ENCODE measurements at places on chromosomes 6 and 20. TPM values are rescaled to one million over a fixed set of nuclear protein-coding genes. Genes with fewer than 3 reads are reported as not detected.

The FKBP5 gene
- 14.5 TPM for polyA plus RNA-seq

The BANF2 gene
- not detected for polyA plus RNA-seq

The KCNS1 gene
- polyA plus RNA-seq: 0.04 TPM

The POM121L2 gene
- polyA plus RNA-seq: not detected

The SMAP1 gene
- polyA plus RNA-seq: 26.9 TPM

The CLPSL1 gene
- polyA plus RNA-seq: not detected

The TAP2 gene
- polyA plus RNA-seq: 8.1 TPM

The SLC22A2 gene
- polyA plus RNA-seq: not detected

The PI16 gene
- 17.2 TPM for polyA plus RNA-seq

The RALGAPB gene
- 20.4 TPM for polyA plus RNA-seq

The EYA4 gene
- polyA plus RNA-seq: 27.1 TPM

The SERPINB1 gene
- 14.4 TPM for polyA plus RNA-seq

The GLP1R gene
- polyA plus RNA-seq: not detected

The HACE1 gene
- 9.4 TPM for polyA plus RNA-seq

The SLC22A23 gene
- polyA plus RNA-seq: 3.5 TPM

The L3MBTL3 gene
- polyA plus RNA-seq: 4.9 TPM

The MUCL3 gene
- not detected for polyA plus RNA-seq

The OTOR gene
- polyA plus RNA-seq: not detected

The KCNQ2 gene
- polyA plus RNA-seq: 1.8 TPM

The VSTM2L gene
- polyA plus RNA-seq: 1.7 TPM

The HFE gene
- polyA plus RNA-seq: 5.9 TPM

The FAM83C gene
- polyA plus RNA-seq: 0.17 TPM

The ACTL10 gene
- 0.46 TPM for polyA plus RNA-seq

The KIF6 gene
- 1.6 TPM for polyA plus RNA-seq

The UBE2V1 gene
- 112 TPM for polyA plus RNA-seq

The THBS2 gene
- polyA plus RNA-seq: 31.9 TPM

The HSD17B8 gene
- 11.5 TPM for polyA plus RNA-seq

The CST2 gene
- not detected for polyA plus RNA-seq

The SIM1 gene
- polyA plus RNA-seq: 7.8 TPM

The TUBB2B gene
- 57.5 TPM for polyA plus RNA-seq

The IL17A gene
- not detected for polyA plus RNA-seq

The OVOL2 gene
- polyA plus RNA-seq: not detected

The ALDH8A1 gene
- polyA plus RNA-seq: 1.1 TPM

The SYNDIG1 gene
- polyA plus RNA-seq: 4.1 TPM

The GSTA3 gene
- polyA plus RNA-seq: not detected

The CAPN11 gene
- polyA plus RNA-seq: 0.61 TPM

The DACT2 gene
- polyA plus RNA-seq: 1.6 TPM

The GMPR gene
- polyA plus RNA-seq: 55.0 TPM

The TP53TG5 gene
- 0.89 TPM for polyA plus RNA-seq

The RUNX2 gene
- 1.1 TPM for polyA plus RNA-seq

The CST7 gene
- 0.63 TPM for polyA plus RNA-seq

The RBPJL gene
- not detected for polyA plus RNA-seq

The AGER gene
- 6.7 TPM for polyA plus RNA-seq

The TCF21 gene
- polyA plus RNA-seq: 0.04 TPM

The IPCEF1 gene
- 2.0 TPM for polyA plus RNA-seq

The BPIFA1 gene
- not detected for polyA plus RNA-seq

The FAM209B gene
- not detected for polyA plus RNA-seq

The COL21A1 gene
- 103 TPM for polyA plus RNA-seq

All from hindlimb muscle (tissue), 1 donor.